ENCODE measurements at places on chromosomes 5 and 9. TPM values are rescaled to one million over a fixed set of nuclear protein-coding genes. Genes with fewer than 3 reads are reported as not detected.

Gene ELOVL7
- total RNA-seq = not detected

Gene SNCAIP
- 3.3 TPM for total RNA-seq

Gene C5orf46
- not detected for total RNA-seq

Gene ADAMTS13
- 1.2 TPM for total RNA-seq

Gene F12
- 0.74 TPM for total RNA-seq

Gene FBXO10
- total RNA-seq = 5.7 TPM

Gene CDC37L1
- 10.4 TPM for total RNA-seq

Gene PPP1R26
- total RNA-seq = 7.9 TPM

Gene GPR150
- 0.59 TPM for total RNA-seq

Gene SERF1A
- 1.5 TPM for total RNA-seq

Gene PCDHB12
- not detected for total RNA-seq

Gene ENTREP1
- total RNA-seq = not detected

Gene PCA3
- not detected for total RNA-seq

Gene MCC
- 8.2 TPM for total RNA-seq

Gene TIFAB
- total RNA-seq = not detected

Gene TMEM174
- total RNA-seq = not detected

Gene N4BP3
- total RNA-seq = 0.34 TPM

Gene ZNG1F
- 7.4 TPM for total RNA-seq

Gene GLIPR2
- 28.7 TPM for total RNA-seq

Gene UGT3A1
- total RNA-seq = not detected

Gene CDH9
- total RNA-seq = not detected

Gene ZNF608
- 12.5 TPM for total RNA-seq

Gene CLK4
- total RNA-seq = 5.4 TPM

Gene SLC25A2
- not detected for total RNA-seq

Gene PCDHGA2
- total RNA-seq = 0.50 TPM

Gene DENND1A
- total RNA-seq = 17.2 TPM

Gene ZBED3
- total RNA-seq = 1.5 TPM

Gene PPP2R2B
- total RNA-seq = under 0.01 TPM

Gene SLC34A3
- total RNA-seq = not detected

Gene TERT
- total RNA-seq = not detected

Gene GABRA6
- not detected for total RNA-seq

Gene PCDHA4
- under 0.01 TPM for total RNA-seq

Gene HNRNPK
- total RNA-seq = 552 TPM

Gene FBP2
- not detected for total RNA-seq

Gene ZNF462
- 5.7 TPM for total RNA-seq

Gene IL9
- total RNA-seq = not detected

Gene ZBTB5
- 4.7 TPM for total RNA-seq

Gene OLFML2A
- total RNA-seq = 4.9 TPM

Gene NME5
- total RNA-seq = 1.6 TPM

Gene FCN2
- not detected for total RNA-seq

Gene LCN2
- total RNA-seq = not detected

Gene DIRAS2
- total RNA-seq = not detected

Measured in bronchus fibroblast of lung (primary cell).